ENCODE measurements at places on chromosomes 2 and 18.

GRCh38 chr2:55779459-55780421 is 86.1 kb upstream of the PNPT1 start:
- no peak for DNase-seq

GRCh38 chr2:18047213-18047611 is 168.7 kb downstream of the KCNS3 start:
- DNase-seq, result no peak

- DNase-seq, result no peak
These were observed 71.8 kb upstream of the LTBP1 start for GRCh38 chr2:32874931-32875330.

DNA sequence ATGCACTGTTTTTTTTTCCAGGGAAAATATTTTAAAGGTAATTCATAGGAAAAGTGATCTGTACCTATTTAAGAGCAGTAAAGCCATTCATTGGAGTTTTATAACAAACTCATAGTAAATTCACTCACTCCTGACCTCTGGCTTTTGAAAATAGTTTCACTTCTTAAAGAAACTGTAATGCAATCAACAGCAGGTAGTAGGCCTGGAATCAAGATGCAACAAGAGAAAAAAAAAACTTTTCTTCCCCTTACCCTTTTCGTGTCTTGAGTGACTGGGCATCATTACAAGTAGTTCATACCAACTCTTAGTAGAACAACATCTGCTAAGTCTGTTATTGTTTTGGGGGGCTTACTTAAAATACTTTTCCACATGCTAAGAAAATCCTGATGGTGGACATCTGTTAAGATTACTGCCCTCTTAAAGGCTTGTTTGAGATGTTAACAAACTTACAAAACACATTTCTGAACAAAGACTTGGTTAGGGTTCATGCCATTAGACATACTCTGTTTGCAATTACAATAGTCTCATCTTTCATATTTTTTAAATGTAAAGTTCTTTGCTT is 164.1 kb upstream of the FOSL2 start:
- no peak for DNase-seq

DNA sequence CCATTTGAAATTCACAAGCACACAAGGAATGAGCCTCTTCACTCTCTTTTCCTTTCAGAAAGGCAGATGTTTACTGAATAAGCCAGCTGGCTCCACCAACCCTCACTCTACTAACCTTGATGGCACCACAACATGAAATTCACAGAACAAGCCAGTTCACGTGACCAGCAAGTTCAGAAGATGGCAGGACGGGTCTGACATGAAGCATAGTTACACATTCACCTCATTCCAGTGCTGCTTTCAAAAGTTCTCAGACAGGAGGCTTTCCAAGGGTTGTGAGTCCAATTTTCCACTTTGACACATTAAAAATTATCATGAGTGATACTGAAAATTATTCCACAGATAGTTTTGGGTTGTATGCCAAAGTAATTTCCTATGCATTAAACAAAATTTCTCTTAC is 74.2 kb upstream of the MBOAT2 start:
- no peak for DNase-seq

DNA sequence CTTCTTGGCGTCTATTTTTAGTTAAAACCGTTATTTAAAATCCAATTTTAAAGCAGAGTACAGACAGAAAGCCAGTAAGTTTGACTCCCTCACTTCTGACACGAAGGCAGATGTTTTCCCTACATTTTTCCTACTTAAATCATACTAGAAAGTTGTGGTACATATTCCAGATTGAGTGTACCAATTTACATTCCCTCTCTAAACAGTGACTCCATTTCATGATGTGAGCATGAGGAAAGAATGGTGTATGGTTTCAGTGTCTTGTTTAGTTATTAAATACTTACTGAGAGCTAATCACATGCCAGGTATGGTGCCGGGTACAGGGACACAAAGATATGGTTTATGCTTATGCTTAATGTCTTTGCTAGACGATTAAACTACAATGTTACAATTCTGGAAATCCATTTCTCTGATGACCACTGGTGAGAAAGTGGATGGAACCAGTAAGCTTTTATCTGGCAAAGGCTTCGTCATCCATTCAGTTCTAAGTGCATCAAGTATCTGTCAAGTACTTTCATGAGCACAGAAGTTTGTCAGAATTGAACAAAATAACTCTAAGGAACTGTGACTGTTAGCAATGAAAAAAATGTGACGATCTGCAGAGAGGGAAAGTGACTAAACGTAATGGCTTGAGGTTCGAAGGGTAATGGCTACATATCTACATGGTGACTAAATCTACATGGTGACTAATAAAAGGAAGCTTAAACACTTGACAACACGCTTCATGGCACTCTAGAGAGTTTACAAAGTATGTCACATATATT is 25.7 kb downstream of the MAP4K3 start:
- no peak for DNase-seq

Data from NCI-H2081 treated with DMSO at 0.1 percent for 48 hours (cell line).